Activated CD4-positive, alpha-beta memory T cell treated with anti-CD3 and anti-CD28 coated beads for 36 hours (primary cell): ENCODE measurements at places on chromosomes 5 and 9. TPM values are rescaled to one million over a fixed set of nuclear protein-coding genes. Genes with fewer than 3 reads are reported as not detected.
A peak's percentile ranks its signal among the peaks of the same experiment; 100 is the strongest.

- no peak for DNase-seq
Observed at GRCh38 chr5:112973036-112973435, 3.6 kb upstream of the DCP2 start.

GRCh38 chr9:136707849-136708517, 4.4 kb upstream of the DIPK1B start:
- no peak for DNase-seq

The FAF2 gene
- 34.4 TPM for total RNA-seq

DNA sequence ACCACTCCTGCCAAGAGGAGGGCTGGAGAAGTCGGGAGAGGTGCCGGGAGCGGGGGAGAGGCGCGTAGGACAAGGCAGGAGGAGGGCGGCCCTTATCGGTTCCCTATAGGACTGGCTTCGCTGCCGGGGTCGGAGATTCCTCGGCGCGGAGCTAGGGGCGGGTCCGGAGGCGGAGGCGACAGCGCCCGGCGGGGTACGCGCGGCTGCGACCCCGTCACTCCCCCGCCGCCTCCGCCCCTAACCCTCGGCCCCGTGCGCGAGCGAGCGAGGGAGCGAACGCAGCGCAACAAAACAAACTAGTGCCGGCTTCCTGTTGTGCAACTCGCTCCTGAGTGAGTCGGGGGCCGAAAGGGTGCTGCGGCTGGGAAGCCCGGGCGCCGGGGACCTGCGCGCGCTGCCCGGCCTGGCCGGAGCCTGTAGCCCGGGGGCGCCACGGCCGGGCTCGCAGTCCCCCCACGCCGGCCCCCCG, 2.0 kb downstream of the GLIS3 start:
- DNase-seq: peak; percentile 55
